ENCODE measurements at places on chromosomes 2 and 18. TPM values are rescaled to one million over a fixed set of nuclear protein-coding genes. Genes with fewer than 3 reads are reported as not detected.

WIPF1 gene
- total RNA-seq, result 319 TPM

PRSS56 gene
- total RNA-seq, result not detected

EMILIN1 gene
- 14.2 TPM for total RNA-seq

SRD5A2 gene
- total RNA-seq, result not detected

OLA1 gene
- total RNA-seq, result 88.5 TPM

ACAA2 gene
- 125 TPM for total RNA-seq

SPDYA gene
- 4.5 TPM for total RNA-seq

DNA sequence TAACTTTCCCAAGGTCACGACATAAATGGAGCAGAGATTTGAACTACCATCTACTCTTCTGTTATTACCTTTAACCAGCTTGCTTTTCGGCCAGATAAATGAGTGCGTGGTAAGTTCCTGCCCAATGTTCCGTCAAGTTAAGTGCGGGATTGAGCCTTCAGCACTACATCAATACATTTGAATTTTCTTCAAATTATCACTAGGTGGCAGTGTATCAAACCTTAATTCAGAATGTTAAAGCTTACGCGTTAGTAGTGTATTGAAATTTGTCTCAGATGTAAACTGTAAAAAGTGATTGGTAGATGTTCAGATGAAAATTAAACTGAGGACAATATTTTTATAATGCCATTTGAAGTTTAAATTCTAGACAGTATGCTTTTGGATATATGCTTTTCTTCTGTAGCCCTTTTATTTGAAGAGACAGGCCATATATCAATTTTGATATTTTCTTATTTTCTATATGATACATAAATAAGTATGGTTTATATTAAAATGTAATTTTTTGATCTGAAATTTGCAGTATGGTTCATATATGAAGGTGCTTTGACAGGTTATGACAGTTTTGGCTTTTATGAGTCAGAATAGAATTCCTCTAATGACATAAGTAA is 681.3 kb downstream of the ADCYAP1 start:
- H3K27me3 ChIP-seq, result no peaks in the 10 kb centered on the region
- H3K36me3 ChIP-seq, result no peaks in the 10 kb centered on the region
- no peak overlapping the region for H3K4me3 ChIP-seq
- H3K4me1 ChIP-seq, result no peaks in the 10 kb centered on the region

GRCh38 chr2:43174368-43174916 is 52.0 kb downstream of the ZFP36L2 start:
- peak; percentile 67 for DNase-seq
- H3K27ac ChIP-seq, result peak overlapping the region; percentile 76
- no peaks in the 10 kb centered on the region for H3K27me3 ChIP-seq
- H3K4me3 ChIP-seq, result peak overlapping the region; percentile 79

DNA sequence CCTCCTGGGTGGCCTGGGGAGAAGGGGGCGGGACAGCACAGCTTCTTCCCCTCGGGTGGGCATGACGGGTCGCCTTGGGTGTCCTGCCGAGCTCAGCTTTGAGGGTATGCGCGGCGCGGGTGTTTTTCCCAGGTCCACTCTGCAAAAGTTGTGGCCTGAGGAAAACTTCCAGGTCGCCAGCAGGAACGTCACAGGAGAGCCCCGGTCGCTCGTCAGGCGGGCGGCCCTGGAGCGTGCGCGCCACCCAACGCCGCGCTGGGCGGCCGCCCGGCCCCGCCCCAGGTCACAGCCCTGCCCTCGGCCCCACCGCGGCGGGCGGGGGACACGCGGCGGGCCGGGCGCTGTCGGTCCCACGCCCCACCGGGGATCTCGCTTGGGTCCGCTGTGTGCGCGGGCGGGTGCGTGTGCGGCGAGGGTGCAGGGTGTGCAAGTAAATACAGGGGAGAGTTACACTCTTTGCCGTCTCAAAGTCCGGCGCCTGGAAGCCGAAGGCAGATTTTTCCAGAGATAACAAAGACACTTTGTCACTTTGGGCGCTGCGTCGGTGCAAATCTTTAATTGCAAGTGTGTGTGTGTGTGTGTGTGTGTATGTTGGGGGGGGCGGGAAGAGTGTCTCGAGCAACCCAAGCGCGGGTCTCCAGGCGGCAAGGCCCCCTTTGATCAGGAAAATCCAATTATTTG is 616 bp upstream of the SP5 start:
- peaks cover 8% of the 10 kb centered on the region for H3K36me3 ChIP-seq
- H3K27ac ChIP-seq, result no peak overlapping the region
- peak overlapping the region; percentile 87 for H3K4me3 ChIP-seq

GRCh38 chr2:5722236-5722635 is 30.1 kb downstream of the SOX11 start:
- no peak overlapping the region for H3K4me3 ChIP-seq
- peaks cover 3% of the 10 kb centered on the region for H3K27me3 ChIP-seq
- no peaks in the 10 kb centered on the region for H3K4me1 ChIP-seq
- DNase-seq, result no peak
- no peak overlapping the region for H3K27ac ChIP-seq

DNA sequence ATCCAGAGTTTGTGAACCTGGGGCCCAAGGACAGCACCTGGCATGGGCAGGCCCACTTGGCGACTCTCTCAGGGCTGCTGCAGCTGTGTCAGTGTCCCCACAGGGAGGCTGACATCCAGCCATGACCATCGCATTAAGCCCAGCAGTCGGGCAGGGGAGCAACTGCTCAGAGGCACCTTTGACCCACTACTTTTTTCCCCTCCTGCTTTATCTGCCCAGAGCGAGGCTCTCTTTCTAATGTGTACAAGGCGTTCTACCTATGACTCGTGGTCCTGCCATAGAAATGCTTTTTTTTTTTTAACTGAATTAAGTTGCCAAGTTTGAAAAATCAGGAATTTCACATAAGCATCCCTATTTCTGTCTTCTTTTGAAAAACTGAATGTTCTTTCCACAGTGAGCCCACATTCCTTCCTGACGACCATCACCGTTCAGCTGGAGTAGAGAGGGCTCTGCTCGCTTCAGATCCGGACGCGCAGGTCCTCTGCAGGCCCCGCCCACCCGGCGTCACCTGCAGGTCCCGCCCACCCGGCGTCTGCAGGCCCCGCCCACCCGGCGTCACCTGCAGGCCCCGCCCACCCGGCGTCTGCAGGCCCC is 403 bp upstream of the CLUL1 start:
- no peaks in the 10 kb centered on the region for H3K4me1 ChIP-seq
- H3K27ac ChIP-seq, result no peak overlapping the region

- no peak overlapping the region for H3K27ac ChIP-seq
- no peaks in the 10 kb centered on the region for H3K27me3 ChIP-seq
- no peak for DNase-seq
- H3K4me1 ChIP-seq, result no peaks in the 10 kb centered on the region
- no peak overlapping the region for H3K4me3 ChIP-seq
- H3K36me3 ChIP-seq, result no peaks in the 10 kb centered on the region
Observed at GRCh38 chr2:120771111-120771780, 35.6 kb downstream of the GLI2 start.

DNA sequence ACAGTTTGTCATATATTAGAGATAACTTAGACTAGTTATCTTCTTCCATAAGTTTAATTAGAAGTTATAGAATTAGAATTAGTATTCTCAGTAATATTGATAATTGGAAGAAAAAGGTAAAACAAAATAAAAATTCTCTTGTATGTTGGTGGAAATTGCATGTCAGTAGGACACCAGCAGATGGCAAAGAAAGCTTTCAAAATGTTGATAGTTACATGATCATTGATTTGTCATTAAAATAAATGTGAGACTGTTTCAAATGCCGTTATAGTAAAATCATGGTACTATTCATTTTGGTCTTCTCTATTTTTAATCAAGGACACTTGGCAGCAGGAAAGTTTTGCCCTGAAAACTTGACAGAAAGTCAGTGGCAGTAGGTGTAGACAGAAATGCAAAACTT is 270.2 kb downstream of the TGIF1 start:
- H3K4me1 ChIP-seq, result no peaks in the 10 kb centered on the region
- no peak overlapping the region for H3K27ac ChIP-seq
- H3K4me3 ChIP-seq, result no peak overlapping the region
- no peaks in the 10 kb centered on the region for H3K36me3 ChIP-seq

GRCh38 chr18:63763831-63764600 is 11.2 kb upstream of the SERPINB7 start:
- H3K27me3 ChIP-seq, result peaks cover 13% of the 10 kb centered on the region
- no peak overlapping the region for H3K4me3 ChIP-seq
- DNase-seq, result no peak
- no peaks in the 10 kb centered on the region for H3K4me1 ChIP-seq
- H3K36me3 ChIP-seq, result peaks cover 20% of the 10 kb centered on the region

- no peaks in the 10 kb centered on the region for H3K27me3 ChIP-seq
- no peak overlapping the region for H3K27ac ChIP-seq
- H3K36me3 ChIP-seq, result peaks cover 4% of the 10 kb centered on the region
- DNase-seq, result no peak
- H3K4me3 ChIP-seq, result no peak overlapping the region
Observed at GRCh38 chr2:8819194-8819593, 18.2 kb downstream of the KIDINS220 start.

GRCh38 chr2:136727973-136728699 is 37.2 kb upstream of the THSD7B start:
- H3K27ac ChIP-seq, result no peak overlapping the region
- DNase-seq, result no peak
- no peaks in the 10 kb centered on the region for H3K36me3 ChIP-seq
- no peak overlapping the region for H3K4me3 ChIP-seq

DNA sequence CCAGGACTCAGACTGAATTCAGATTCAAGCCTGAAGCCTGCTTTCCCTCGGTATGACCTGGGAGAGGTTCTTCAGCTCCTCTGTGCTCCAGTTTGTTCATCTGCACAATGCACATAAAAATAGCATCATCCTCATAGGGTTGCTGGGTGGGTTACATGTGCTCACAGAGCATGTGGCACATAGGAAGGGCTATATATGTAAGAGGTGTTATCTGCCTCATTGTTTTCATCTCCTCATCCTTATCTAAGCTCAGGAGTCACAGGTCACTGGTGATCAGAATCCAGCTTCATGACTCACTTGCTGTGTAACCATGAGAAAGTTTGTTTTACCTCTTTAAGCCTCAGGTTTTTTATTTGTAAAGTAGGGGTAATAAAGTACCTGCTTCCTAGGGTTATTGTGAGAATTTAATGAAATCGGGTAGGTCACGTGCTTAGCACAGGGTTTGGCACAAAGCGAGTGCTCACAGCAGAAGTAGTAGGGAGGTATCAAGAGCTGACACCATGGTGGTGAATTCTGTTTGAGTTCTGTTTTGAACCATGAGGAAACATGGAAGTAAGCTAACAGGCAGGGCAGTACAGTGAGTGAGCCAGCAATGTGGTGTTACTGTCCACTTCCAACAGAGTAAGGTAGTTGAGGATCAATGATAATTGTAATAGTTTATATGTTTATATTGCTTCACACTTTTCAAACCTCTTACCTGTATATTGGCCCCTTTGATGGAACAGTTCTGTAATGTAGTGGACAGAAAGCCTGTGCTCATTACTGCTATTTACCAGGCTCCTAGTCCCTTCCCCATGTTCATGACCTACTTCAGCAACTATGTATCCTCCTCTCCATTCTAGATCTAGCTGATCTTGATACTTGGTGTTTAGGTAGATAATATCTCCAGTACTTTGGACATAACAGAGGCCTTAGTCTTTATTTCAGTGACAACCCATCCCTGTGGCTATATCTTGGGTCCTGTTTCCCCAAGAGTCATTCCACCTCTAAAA is 141.4 kb upstream of the LTBP1 start:
- no peak for DNase-seq
- no peak overlapping the region for H3K27ac ChIP-seq
- H3K4me1 ChIP-seq, result no peaks in the 10 kb centered on the region
- peaks cover 9% of the 10 kb centered on the region for H3K36me3 ChIP-seq

- peaks cover 48% of the 10 kb centered on the region for H3K4me1 ChIP-seq
- H3K27ac ChIP-seq, result no peak overlapping the region
- no peak for DNase-seq
- H3K4me3 ChIP-seq, result no peak overlapping the region
- no peaks in the 10 kb centered on the region for H3K36me3 ChIP-seq
Observed at GRCh38 chr2:101811226-101812015, 113.9 kb downstream of the MAP4K4 start.

DNA sequence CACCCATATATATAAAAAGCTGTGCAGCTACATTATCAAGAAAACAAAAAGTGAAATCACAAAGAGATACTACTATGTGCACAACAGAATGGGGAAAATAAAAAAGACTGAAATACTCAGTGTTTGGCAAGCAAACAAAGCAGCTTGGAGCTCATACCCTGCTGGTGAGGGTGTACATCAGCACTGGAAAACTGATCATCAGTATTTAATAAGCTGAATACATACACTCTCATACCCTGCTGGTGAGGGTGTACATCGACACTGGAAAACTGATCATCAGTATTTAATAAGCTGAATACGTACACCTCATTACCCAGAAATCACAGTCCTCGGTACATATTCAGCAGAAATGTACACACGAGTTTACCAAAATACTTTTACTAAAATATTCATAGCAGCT is 220.8 kb downstream of the SPP2 start:
- peaks cover 7% of the 10 kb centered on the region for H3K36me3 ChIP-seq
- peaks cover 59% of the 10 kb centered on the region for H3K4me1 ChIP-seq
- H3K27me3 ChIP-seq, result no peaks in the 10 kb centered on the region
- no peak for DNase-seq
- peak overlapping the region; percentile 80 for H3K27ac ChIP-seq

GRCh38 chr2:10158681-10159080 is 36.1 kb downstream of the RRM2 start:
- H3K36me3 ChIP-seq, result no peaks in the 10 kb centered on the region
- no peaks in the 10 kb centered on the region for H3K27me3 ChIP-seq
- no peak overlapping the region for H3K27ac ChIP-seq
- H3K4me1 ChIP-seq, result no peaks in the 10 kb centered on the region

DNA sequence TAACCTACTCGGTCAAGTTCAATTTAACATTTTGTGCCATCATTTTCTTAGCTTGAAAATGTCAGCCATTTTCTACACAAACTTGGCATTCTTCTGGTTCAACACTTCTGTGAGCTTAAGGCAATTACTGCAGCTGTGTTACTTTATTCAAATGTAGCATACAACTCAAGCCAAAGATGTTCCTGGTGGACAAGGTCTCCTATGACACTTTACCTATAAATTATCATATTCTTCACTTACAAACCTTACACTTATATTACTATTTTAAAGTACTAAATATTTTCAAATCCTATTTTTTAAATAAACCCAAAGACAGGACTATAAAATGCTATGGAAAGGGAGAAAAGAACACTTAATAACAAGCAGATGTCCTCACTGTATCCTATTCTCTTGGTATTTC is 1045.3 kb downstream of the TSN start:
- no peak for DNase-seq
- H3K4me1 ChIP-seq, result no peaks in the 10 kb centered on the region
- H3K36me3 ChIP-seq, result no peaks in the 10 kb centered on the region
